Kidney tubule cell (primary cell): ENCODE measurements at places on chromosomes 16 and 17.

DNA sequence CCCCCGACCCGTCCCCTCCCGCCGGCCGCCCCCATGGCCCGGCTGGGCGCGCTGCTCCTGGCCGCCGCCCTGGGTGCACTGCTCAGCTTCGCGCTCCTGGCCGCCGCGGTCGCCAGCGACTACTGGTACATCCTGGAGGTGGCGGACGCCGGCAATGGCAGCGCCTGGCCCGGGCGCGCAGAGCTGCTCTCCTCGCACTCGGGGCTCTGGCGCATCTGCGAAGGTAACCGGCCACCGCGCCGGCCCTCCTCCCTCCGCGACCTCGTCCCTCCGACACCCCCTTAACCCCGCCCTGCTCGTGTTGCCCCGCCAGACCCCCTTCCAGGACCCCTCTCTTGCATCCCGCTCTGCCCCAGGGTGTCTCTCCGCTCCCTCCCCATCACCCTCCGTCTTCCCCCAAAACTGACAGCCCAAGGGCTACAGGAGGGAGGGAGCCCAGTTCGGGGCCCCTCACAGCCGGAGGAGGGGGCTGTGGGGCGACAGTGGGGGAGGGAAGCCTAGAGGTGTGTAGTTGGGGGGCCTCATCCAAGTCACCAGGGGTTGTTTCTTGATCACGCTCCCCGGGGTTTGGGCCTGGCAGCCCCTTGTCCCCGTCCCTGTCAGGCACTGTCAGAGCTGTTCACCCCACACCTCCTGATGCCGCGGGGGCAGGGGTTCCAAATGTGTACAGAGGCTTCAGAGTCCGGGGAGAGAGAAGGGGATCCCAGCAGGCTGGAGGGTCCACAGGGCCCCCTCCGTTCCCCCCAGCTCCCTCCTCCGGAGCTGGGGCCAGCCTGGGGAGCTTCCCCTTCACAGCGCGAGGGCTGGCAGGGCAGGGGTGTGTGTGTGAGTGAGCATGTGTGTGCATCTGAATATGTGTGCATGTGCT, 794 bp downstream of the TMEM235 start:
- DNase-seq: no peak

DNA sequence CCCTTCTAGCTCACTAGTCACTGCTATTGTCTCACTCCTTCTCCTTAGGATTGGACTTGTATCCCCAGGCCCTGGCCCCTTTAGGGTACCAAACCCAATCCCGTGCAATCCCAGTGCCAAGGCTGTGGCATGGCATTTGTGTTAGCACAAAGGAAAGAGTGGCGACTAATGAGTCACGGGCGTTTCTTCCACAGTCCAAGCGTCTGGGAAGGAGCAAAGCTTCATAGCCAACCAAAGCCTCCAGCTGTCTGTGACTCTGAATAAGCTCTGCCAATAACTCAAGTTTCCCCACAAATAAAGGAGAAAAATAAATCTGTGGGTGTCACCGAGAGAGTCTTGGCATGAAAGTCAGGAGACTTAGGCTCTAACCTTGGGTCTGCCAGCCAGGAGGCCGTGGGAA, 54.6 kb upstream of the COX10 start:
- DNase-seq: no peak

DNA sequence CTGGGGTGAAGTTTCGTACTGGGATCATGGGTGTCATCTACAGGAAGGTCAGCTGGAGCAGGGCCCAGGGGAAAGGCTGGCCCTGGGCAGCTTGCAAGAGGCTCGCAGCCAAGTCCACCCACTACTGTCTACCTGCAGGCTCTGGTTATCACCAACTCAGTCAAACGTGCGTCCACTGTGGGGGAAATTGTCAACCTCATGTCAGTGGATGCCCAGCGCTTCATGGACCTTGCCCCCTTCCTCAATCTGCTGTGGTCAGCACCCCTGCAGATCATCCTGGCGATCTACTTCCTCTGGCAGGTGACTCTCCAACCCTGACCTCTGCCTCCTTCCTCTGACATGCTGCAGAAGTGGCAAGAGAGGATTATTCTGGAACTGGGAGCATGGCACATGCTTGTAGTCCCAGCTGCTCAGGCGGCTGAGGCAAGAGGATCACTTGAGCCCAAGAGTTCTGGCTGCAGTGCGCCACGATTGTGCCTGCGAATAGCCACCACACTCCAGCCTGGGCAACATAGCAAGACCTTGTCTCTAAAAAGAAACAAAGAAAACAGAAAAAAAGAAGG, 29.2 kb downstream of the ABCC3 start:
- no peak for DNase-seq

GRCh38 chr17:7894866-7895265, 6.3 kb downstream of the CHD3 start:
- DNase-seq: no peak

DNA sequence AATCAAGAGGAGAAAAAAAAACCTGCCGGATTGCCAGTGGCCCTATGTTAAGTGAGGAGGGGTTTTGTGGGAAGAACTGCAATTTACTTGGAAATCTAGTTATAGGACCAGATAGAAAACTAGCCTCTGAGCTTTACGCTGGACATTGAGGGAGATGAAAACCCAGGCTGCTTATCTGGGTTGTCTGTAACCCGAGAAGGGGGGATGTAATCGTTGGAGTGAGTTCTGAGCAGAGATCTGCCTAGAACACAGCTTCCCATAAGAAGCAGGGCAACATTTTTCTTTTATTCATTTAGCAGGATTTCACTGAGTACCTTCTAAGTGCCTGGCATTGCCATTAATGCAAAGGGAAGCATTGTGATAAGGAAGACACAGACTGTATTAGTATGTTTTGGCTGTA, 70.6 kb downstream of the KATNIP start:
- DNase-seq: no peak

- no peak for DNase-seq
Measured at GRCh38 chr16:65787921-65788320, 578.6 kb upstream of the CDH5 start.

DNA sequence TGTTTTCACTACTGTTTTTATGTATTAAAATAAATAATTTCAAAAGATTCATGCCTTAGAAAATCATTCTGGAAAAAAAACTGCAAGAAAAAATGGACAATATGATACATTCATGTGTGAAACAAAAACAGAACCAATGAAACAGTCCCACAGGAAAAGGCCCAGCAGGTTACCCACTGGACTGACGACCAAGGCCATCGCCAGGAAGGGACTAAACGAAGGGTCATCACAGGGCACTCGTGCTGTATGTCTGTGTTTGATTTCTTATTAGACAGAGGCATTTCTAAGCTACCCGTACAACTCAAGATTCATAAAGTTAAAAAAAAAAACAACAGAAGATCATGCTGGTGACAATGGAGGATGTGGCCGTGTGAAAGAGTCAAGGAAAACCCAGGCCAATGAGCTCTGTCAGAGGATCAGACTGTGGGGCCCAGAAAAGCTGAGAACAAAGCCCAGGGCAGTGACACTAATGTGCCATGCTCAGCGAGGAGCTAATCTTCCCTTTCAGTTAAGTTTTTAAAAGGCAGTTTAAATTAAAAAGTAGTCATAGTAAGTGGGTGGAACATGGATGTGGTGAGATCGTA, 31.8 kb downstream of the NSMCE1 start:
- no peak for DNase-seq

DNA sequence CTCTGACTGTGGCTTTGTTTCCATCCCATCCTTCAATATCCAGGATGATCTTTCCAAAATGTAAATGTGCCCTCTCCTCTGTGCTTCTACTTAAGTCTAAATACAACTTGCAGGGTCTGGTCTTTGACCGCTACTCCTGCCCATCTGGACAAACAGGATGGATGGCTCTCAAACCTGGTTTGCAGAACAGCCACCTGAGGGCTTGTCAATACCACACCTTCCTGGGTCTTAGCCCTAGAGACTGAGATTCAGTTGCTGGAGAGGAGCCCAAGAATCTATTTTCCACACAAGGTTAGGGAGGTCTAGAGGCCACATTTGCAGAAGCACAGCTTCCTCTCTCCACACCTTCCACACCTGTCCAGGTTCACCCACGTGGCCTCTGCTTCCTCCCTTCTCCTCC, 1.9 kb upstream of the GRB7 start:
- no peak for DNase-seq

- DNase-seq: peak; percentile 49
Measured at GRCh38 chr17:69335058-69335457, 8.1 kb upstream of the ABCA5 start.

DNA sequence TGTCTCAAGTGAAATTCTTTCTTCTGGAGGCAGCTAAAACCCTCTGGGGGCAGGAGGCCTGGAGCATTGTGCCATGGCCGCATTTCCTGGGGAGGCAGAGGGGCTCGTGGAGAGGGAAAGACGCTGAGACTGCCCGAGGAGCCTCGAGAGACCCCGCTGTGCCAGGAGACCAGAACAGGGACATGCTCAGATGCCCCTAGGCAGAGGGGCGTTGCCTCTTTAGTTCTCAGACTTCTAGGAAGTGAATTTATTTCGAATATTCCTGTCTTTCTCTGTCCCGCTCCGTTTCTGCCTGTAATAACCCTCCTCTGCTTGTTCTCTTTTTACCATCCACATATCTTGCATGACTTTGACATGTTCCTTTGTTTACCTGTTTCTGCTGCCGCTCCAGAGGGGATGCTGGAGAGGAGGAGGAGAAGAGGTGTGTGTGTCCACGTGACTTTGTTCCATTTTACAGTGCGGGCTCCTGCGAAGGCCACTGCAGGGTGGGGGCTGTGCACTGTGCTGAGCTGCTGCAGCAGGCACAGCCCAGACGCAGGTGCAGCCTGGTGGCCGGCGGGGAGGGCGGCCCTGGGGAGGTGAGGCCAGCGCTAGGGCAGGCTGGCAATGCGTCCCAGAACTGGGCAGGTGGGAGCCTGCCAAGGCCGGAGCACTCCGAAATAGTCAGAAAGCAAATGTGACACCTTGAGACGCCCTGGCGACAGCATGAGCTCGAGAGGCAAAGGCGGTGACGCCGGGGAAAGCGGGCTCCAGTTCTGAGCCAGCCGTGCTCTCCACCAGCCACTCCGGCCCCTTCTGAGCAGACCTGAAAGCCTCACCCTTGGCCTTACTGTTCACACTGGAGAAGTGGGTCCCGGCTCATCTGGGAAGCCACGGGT, 29.9 kb downstream of the CIBAR2 start:
- DNase-seq: no peak

DNA sequence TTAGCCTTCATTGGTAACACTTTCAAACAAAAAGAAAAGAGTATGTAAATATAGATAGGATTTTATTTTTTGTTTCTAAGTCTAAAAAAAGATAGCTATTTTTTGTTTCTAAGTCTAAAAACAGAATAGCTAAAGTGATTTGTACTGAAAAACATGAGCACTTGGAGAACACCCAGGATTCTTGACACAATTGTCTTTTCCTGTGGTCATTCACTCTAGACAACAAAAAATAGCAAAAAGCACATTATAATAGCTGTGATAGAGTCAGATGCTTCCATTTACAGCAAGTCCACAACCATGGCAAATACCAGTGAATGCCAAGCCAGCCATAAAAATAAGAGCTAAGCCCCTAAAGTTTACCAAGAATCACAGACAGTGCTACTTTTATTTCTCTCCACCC, 36.7 kb downstream of the SKAP1 start:
- DNase-seq: no peak

DNA sequence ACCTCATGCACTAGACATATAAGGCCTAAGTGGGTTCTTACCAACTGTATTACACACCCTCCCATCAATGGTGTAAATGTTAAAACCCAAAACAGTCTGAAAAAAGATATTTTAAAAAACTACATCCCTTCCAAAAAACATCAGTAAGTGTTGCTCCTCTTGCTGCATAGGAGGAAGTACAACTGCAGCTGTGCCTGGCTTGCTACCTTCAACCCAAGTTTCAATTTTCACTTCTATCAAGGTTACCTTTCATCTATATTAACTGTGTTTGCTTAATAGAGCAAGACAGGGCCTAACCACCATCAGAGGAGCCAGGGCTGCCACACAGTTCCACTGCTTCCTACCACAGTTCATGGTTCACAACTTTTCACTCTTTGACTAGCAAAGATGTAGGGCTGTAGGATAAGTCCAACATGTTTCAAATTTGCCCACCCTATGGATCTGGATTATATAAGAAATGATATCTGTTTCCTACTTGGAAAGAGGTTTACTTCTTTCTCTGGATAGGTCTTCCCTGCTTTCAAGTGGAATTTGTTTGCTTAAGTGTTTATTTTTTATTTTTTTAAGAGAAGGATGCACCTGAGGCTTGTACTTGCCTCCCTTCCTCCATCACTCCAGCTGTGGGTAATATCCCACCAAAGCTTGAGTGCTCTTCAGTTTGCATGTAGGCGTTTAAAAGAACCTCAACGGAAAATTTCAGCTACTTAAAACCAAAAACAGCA, 56.7 kb downstream of the GRB7 start:
- no peak for DNase-seq

DNA sequence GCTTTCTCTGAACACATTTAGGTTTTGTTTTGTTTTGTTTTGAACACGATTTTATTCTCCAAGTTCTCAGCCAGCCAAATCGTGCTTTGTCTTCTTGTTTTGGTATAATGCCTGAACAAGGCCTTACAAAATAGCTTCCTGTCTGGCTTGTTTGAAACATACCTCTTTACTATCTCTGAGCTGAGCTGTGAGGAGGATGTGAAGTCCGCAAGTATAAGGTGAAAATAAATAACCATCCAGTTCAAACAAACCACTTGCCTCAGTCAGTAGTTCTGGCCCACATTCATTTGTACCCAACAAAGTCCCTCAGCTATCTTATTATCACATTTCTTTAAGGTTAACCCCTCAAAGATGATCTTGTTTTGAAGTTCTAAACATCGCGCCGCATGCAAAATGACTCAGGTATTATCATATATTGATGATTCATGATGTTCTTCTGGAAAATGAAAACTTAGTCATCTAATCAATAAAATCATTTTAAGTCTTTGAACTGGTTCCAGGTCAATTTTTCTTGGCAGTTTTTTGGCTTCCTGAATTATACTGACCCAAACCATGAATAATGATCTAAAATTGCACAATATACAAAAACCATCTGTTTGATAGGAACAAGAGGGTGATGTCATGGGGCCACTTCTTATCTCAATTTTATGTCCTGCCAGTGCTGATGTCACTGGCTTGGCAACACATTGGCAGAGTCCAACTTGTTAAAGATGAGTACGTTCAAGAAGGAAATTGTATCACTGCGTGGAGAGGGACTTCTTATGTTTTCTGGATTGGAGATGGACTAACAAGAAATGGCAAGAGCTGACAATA, 694.3 kb downstream of the KCNJ2 start:
- no peak for DNase-seq

DNA sequence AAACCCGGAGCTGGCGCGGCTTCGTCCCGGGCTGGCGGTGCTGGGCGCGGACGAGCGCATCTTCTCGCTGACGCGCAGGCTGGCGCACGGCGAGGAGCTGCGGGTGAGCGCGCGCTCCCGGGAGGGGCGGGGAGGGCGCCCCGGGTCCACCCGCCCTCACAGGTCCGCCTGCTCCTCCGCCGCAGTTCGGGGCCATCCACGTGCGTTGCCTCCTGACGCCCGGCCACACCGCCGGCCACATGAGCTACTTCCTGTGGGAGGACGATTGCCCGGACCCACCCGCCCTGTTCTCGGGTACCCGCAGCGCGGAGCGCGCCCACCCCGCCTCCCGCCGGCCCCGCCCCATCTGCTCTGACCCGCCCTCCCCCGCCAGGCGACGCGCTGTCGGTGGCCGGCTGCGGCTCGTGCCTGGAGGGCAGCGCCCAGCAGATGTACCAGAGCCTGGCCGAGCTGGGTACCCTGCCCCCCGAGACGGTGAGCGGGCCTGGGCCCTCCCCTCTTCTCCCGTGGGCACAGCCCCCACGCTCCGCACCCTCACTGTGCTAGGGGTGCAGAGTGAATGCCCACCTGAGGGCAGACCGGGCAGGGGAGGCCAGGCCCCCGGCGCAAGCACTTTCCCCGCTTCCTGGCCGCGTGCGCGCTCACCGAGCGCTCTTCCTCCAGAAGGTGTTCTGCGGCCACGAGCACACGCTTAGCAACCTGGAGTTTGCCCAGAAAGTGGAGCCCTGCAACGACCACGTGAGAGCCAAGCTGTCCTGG, 1.4 kb downstream of the HAGHL start:
- DNase-seq: peak; percentile 88
